Cortex of kidney (tissue), 1 donor: ENCODE measurements at places on chromosomes 6 and 20.

DNA sequence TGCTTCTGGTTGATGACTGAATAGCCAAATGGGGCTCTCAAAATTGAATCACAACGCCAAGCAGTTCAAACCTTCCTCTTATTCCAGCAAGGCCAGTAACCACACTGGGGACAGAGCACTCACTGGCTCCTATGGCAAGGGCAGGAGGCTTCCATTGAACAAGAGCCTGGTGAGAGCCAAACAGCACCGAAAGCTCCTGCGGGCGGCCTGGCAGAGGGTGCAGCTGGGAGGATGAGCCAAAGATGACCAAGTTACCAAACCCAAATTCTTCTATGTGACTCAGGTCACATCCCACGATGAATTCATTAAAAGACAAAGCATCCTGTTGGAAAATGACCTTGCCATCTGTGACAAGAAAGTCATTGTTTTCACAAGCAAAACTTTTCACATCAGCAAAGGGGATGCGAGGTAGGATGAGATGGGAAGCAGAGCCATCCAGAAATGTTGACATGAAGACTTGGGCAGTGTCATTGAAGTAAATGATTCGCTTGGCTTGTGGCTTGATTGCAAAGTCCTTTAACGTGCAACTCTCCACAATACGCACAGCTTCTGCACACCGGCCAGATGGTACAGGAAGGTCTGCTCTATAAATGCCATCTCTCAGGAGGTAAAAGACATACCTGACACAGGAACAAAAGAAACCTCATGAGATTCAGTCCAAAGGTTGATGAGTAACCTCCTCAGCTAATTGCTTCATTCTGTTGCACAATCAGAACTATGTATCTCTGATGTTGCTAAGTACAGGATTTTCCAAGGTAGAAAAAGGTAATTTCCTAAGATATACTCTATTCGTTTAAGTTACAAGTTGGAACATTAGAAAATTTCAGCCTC lies 36.3 kb downstream of the ROS1 start:
- no peak for DNase-seq

DNA sequence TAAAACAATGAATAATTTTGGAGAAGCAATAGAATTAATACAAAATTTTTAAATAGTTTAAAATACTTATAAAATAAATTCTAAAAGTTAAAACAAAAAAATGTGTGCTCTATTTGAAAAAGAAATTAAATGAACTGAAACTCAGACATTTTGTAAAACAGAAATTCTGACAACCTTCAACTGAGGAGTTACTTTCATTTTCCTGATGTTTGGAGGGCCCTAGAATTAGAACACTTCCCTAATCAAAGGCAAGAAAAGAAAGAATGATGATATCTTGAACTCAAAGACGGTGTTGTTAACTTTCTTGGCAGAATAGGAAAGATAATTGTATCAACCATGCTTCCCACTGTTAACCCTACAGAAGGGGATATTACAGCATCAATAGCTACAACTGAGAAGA lies 27.9 kb downstream of the SNX14 start:
- DNase-seq = no peak

- no peak for DNase-seq
These were observed 213.5 kb upstream of the PDE10A start for GRCh38 chr6:165876588-165876987.

DNA sequence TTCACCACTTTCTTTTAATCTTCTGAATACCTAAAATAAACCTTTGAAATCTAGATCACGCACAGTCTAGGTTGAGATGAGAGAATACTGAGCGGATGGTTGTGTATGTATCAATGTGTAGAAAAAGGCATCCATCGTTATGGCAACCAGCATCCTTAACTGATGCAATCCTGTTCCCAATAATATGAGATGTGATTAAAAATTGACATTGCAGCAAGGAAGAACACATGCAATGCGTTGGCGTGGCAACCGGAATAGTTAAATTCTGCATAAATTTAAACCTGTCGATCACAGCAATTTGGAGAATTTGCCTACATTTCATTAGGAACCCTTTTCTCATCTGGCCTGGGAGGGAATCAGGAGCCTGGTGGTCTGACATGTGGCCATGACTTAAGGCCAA lies 1.3 kb upstream of the L3MBTL1 start:
- no peak for DNase-seq

DNA sequence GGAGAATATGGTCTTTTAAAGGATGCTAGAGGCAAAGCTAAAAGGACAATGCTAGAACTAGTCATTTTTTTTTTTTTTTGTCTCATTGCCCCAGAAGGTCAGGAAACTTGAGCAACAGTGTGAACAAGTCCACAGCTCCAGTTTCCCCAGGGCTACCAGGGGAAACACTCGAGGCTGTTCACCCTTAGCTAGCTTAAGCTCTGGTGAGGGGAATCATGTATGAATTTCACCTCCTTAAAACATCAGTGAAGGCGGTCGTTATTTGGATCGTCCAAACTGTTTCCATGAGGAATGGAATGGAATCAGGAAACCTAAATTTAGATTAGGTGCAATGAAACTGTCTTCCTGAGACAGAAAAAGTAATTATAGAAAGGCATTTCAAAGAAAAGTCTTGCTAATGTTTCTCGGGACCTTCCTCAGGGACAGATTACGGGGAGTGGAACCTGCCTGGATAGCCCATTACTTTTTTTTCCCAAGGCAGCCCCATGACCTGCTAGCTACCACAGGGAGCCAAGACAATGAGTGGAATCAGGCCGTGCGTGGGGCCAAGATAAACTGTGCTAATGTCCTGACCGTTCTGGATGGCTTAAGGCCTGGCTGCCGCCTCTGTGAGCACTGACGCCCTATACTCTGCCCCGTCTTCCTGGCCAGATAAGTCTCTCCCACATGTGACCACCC lies 164.8 kb upstream of the SGK1 start:
- no peak for DNase-seq

DNA sequence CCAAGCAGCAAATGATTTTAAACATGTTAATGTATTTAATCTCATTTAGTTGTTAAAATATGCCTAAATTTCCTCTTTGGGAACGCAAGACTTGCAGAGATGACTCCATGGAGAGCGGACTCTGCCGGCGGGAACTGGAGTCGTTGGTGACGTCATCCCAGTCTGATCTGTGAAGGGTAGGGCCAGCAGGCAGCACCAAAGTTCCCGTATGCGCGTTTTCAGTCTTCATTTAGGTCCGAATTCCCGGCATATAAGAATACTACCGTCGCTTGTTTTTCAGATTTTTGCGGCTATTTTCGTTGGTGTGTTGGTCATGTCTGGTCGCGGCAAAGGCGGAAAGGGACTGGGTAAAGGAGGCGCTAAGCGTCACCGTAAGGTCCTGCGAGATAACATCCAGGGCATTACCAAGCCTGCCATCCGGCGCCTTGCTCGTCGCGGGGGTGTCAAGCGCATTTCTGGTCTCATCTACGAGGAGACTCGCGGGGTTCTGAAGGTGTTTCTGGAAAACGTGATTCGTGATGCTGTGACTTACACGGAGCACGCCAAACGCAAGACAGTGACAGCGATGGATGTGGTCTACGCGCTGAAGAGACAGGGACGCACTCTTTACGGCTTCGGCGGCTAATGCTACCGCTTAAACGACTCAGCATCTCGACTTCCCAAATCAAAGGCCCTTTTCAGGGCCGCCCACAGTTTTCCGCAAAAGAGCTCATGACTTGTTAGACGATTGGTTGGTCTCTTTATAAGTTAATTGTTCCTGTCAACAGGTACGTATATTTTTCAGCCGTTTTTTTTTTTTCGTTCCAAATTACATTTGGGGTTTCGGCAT lies 117.3 kb downstream of the HFE start:
- no peak for DNase-seq

GRCh38 chr6:96345501-96345900 lies 176.1 kb upstream of the UFL1 start:
- no peak for DNase-seq

- DNase-seq = no peak
These were observed 9.7 kb downstream of the PLTP start for GRCh38 chr20:45902199-45902701.

DNA sequence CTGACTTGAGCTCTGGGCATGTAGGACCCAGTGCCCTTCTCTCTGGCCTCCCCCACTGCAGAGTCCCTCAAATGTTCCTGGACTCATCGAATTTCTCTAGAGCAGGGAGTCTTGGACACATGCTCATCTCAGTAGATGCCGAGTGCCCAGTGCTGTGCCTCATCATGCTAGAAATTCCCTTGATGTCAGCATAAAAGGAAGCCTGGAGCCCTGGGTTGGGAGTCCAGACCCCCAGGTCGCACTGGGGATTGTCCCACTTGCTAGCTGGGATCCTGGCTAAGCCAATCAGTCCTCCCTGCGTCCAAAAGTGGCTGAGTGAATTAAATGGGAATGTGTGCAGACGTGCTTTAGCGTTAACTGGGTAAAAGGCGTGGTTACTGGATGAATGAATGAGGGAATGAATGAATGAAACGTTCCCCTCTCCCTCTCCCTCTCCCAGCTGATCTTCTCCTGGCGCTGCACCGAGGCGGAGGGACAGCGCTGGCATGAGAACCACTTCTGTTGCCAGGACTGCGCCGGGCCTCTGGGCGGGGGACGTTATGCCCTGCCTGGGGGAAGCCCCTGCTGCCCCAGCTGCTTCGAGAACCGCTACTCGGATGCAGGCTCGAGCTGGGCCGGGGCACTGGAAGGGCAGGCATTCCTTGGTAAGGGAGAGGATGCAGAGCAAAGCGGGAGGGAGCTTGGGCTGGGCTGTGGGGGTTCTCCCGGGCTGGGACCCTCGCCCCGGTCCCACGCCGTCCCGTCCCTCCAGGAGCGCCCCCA lies 1.6 kb upstream of the TOMM6 start:
- no peak for DNase-seq

DNA sequence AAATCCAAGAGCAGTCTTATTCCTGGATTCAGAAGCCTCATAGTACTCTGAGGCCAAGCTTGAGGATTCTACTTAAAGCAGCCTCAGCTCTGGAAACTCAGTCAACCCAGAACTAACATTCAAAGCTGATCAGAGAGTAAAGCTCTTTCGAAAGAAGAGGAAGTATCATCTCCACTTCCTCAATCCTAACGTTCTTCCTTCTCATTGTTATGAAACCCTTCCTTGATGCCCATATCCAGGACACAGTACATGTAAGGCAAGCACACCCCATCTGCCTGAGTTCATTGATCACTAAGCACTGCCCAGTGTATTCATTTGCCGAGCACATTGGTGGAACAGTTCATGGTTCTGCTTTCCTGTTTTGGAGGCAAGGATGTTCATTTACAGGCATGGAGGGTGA lies at the start of gene IPCEF1:
TSS of gene IPCEF1 (minus strand) at position 114 of the 400 bp plus-strand sequence. CDS start 90,856 bp downstream, outside the sequence.
- DNase-seq = no peak

DNA sequence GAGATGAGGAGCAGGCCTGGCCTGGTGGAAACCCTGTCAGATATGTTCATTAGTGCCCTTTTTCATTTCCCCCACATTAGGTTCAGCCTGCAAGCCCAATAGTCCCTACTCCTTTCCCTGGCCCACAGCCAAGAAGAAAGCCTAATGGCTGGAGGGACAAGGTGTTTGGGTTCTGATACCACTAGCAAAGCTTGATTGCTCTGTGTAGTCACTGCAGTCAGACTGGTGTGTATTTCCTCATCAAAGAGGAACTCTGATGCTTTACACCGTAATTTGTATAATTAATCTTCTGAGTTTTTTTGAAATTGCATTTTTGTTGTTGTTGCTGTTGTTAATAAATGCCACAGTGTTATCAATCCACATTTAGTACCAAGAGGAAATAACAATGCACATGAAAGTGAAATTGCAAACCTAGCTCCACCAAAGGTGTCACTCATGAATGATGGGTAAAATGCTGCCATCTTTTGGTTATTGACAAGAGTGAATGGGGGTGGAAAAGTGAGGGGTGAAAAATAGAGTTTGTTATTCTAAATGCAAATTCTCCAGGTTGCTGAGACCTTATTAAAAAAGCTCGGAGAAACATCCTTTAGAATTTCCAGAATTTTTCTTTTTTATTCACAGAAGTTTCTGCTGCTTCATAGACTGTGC lies 320.2 kb upstream of the POU3F2 start:
- no peak for DNase-seq
